ENCODE measurements at places on chromosomes 12 and 14.

DNA sequence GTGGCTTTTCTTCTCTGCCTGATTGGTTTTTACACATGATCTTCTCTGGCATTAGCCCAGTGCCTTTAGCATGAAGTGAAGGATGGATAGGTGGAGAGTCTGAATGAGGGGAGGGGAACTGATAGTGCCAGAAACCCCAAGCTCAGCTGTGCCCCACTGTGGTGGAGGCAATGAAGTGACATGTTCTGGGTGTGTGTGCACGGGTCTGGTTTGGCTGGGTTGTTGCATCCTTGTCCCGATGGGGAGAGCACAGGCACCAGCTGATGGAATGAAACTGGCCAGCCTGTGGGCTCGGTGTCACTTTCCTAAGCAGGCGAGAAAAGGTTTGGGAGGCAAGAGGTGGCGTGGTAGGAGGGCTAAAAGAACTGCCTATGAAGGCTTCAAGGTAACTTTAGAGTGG lies 65.3 kb downstream of the CACNA1C start:
- DNase-seq, result no peak

DNA sequence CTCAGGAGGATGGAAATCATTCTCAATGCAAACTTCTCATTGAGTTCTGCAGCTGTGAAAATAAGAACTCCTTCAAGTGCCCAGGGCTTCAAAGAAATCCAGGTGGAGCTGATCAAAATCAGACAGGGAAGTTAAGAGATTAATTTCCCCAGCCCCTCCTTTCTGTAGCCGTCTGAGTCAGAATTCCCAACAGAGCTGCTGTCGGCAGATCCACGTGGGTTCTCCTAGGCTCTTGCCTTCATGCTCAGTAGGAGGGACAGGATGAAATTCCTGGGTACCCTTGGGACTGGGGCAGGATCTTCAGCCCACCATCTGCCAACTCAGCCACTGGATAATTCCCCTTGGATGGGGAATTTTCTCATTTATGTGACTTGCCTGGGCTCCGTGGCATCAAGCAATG lies 13.3 kb downstream of the TGFB3 start:
- DNase-seq, result no peak

DNA sequence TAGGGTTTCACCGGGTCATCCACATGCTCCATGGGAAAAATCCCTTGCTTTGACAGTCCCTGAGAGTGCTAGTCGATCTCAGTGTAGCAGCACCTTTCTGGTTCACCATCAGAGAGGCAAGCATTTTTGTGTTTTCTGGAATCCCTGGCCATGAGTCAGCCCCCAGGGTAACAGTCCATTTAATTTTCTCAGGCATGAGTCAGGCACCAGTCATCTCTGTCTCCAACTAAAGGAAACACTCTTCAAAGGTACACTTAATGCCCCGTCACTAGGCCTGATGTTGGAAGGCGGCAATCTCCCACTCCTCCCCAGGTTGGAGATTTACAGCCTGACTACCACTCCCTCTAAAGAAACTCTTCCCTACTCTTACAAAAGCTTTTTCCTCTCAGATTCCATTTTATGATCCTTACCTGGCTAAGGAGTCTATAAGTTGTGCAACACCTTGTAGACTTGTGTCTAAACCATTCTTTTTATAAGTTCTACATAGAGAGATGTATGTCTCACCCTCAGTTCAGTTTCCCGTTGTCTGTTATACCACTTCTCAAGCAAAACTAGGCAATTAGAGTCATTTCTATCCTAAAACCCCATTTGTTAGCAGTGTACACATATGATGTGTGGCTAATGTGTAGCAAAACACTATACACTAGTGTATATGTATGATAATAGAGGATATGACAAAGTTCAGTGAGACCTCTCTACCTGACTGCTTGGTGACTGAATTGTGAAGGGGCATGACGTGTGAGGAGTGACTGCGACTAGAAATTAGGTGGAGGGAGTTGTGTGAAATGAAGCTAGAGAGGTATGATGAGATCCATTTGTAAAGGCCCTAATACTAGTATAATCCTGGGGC lies 24.6 kb downstream of the TMEM19 start:
- no peak for DNase-seq

DNA sequence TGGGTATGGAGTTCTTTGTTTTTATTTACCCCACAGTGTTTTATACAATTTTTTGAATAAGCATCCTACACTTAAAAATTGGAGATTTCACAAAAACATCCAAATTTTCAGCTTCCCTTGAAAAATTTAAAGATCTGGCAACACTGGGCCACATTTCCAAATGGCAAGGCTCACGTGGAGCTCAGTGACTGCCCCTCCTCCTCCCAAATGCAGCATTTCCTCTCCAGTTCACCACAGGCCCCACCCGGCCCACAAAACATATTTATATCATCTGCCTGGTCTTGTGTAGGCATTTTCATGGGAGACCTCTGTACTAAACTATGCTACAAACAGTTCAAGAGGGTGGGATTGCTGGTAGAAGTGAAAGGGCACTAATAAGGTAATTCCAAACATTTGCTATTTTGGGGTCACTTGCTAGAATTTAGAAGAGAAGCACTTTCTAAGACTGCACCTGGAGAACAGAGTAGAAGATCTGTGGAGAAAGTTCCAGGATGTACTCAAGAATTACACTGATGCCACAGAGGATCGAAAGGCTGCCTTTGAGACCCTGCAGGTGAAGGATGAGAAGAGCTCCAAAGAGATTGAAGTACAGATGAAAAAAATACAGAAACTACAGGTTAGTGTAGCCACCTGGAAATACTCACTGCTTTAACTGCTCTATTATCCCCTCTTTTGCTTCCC lies 7.3 kb downstream of the FKBP11 start:
- no peak for DNase-seq

DNA sequence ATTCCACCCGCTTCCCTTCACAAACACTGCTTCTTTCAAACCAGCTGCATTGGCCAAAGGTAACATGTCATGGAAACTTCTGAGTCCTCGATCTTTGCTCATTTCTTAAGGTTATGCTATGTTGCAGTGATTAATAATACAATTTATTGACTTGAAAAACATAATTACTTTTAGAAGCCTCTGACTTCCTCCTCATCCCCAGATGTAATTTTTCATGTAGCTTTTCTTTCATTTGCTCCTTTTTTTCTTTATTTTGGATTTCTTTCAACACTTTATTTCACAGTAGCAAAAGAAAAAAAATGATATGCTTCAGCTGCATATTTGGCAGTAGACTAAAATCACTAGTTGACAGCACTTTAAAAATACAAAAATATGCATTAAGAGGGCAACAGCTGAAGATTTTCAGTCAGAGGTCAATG lies 116.2 kb downstream of the LRRIQ1 start:
- no peak for DNase-seq

- no peak for DNase-seq
Measured at GRCh38 chr12:93360688-93361087, 17.0 kb upstream of the NUDT4 start.

DNA sequence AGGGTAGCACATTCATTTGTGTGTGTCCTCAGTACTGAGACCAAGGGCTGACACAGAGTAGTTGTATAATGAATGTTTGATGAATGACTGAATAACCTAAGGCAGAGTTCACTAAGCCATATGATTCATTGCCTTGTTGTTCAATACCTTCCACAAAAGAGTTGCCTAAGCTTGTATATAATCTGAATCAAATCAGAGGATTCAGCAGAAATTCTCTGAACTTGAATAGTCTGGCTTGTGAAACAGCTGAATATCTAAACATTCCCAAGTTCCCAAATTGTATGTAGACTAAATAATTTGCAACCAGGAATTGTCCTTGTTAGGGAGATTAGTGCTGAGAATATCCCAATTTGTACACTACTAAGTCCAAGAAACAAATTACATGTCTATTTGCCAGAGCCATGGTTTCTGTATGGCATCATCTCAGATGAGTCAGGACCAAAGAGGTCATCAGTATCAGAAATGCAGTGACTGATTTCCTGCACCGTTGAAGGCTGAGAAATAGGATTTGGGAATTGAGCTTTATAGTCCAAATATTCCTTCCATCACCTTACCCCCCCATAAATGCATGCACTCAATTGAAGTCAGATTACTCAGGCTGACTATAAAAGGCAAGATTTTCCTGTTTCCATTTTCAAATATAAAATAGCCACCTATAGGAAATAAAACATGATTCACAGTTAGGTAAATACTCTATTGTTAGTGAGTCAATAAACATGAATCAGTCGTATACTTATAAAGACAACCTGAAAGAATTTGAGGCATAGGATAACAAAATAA lies 168.7 kb downstream of the PHLDA1 start:
- no peak for DNase-seq

- DNase-seq, result no peak
Measured at GRCh38 chr12:98059659-98060343, 455.6 kb upstream of the TMPO start.

DNA sequence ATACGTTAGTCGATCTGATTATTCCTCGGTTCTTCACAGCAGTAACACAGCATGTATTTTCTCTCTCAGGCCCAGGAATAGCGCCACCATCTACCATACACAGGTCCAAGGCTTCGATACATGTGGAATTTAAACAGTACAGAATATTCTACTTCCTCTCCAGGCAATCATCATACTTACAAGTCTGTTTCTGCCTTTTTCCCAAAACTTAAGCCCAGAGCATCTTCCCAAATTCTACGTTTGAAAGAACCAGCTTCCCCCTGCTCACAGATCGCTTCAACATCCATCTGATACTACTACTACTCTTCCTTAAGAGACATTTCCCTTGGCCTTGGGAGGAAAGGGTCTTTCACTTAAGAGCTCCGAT lies 626 bp downstream of the TXNDC16 start:
- DNase-seq, result peak; percentile 10

DNA sequence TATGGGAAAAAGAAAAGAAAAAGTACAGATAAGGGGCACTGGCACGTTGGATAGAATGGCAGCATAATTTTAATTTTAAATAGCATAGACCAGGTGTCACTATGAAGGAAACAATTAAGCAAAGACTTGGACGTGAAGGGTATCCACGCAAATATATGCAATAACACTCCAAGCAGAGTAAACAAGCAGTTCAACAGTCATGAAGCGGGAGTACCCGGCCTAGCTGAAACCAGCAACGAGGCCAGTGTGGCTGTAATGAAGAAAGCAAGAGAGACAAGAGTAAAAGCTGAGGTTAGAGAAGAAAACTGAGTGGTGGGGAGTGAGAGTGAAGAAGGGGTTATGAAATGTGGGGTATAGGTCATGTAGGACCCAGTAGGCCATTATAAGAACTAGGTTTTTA lies 85.4 kb downstream of the BCL2L14 start:
- DNase-seq, result no peak

- DNase-seq, result no peak
Measured at GRCh38 chr14:101823511-101824120, 62.1 kb downstream of the PPP2R5C start.

- DNase-seq, result no peak
Measured at GRCh38 chr12:3271639-3272038, 194.5 kb downstream of the TSPAN9 start.

- DNase-seq, result no peak
Measured at GRCh38 chr12:62045211-62045610, 215.0 kb upstream of the USP15 start.

- DNase-seq, result no peak
Measured at GRCh38 chr12:11724888-11725311, 75.4 kb downstream of the ETV6 start.

- DNase-seq, result no peak
Measured at GRCh38 chr12:120855823-120856588, 48.2 kb downstream of the SPPL3 start.

DNA sequence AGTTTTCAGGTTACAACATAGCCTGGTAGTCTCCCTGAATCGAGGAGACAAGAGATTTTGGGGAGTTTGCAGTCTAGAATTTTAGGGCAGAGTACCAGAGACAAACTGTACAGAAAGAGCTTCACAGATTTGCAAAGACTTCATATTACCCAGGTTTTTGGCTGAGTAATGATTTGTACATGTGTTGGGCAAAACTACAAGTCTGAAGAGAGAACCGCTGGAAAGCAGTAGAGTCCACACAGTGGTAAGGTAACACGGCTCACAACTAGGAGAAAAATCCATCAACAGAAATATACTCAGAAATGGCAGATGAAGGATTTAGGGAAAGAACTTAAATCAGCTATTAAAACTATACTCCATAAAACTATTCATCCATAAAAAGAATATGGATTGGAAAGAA lies 25.7 kb downstream of the FBXO33 start:
- DNase-seq, result no peak

GRCh38 chr12:28227251-28227650 lies 37.0 kb downstream of the CCDC91 start:
- no peak for DNase-seq

DNA sequence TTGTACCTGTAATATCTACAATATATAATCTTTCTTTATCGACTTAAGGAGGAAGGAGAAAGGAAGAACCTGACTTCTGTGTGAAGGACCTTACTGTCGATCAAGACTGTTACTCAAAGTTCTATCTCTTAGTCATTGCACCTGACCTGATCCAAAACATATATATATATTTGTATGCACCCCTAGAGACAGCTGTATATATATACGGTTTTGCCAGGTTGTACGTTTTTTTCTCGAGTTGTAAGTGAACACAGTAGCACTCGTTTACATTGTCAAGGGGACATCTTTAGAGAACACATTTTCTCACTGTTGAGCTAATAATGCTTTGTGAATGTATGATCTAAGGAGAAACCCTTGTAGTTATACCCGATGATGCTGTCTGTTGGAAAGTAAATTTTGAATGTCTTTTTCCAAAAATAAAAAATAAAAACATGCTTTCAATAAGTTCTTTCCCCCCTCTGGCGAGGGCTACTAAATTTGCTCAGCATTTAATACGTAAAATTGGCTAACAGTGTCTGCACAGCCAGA lies 536 bp upstream of the SLC35E3 start:
- no peak for DNase-seq

GRCh38 chr14:78043349-78043748 lies 126.8 kb upstream of the NRXN3 start:
- no peak for DNase-seq

GRCh38 chr12:109951136-109951535 lies 45.0 kb downstream of the GIT2 start:
- DNase-seq, result no peak

GRCh38 chr14:102505000-102505619 lies 4.5 kb downstream of the ANKRD9 start:
- no peak for DNase-seq

- no peak for DNase-seq
Measured at GRCh38 chr14:49992901-49993339, 100.0 kb downstream of the ARF6 start.

GRCh38 chr14:69117020-69117767 lies 35.7 kb downstream of the DCAF5 start:
- DNase-seq, result no peak
